A549 (cell line): ENCODE measurements at places on chromosomes 2 and 18.

GRCh38 chr18:7950380-7951136 is 383.4 kb downstream of the PTPRM start:
- DNase-seq, result peak; percentile 85

DNA sequence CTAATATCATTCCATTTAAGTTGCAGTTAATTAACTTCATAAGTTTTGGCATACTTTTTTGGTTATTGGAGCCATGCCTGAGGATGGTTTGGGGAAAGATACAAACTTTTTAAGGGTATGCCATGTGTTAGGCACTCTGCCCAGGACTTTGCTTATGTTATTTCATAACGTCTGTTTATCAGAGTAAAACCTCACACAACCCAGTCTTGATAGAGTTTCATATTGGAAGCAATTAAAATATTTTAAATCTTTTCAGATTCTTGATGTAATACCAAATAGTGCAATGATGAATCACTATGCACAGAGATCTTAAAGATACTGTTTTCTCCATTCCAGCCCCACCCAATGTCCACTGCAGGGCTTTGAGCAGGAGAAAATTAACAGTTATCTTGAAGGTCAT is 529.1 kb upstream of the HNMT start:
- DNase-seq, result no peak

DNA sequence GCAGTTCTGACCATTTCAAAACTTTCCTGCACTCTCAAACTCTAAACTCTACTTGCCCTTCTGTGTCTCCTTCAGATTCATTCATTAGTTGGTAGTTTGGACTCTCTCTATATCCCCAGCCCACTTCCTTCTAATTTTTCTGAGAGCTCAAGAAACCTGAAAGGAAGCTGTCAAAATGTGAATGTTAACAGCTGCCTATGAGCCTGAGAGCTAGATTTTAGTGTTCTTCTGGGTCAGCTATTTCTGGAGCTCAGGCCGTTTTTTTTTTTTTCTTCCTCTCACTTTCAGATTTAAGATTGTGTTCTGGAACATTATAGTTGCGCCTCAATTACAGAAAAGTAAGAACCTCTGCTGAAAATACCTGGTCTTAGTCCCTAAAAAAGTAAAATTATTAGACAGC is 73.1 kb downstream of the RTN4 start:
- no peak for DNase-seq

DNA sequence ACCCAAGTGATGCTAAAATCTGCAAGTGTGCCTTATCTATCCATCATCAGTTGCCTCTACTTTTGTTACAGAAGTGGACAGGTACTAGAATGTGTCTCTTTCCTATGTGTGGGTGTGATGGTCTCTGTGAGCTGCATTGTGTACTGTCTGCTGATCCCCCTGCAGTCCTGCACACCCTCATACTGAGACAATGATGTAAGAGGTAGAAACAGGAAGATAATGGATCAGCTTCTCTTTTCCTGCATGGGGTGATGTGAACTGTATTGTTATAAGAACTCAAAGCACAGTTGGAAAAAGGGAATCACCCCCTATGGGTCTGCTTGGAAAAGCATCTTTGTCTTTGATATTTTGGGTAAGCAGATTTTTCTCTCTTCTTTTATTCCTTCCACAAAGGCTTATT is 537.6 kb upstream of the CDH2 start:
- no peak for DNase-seq

DNA sequence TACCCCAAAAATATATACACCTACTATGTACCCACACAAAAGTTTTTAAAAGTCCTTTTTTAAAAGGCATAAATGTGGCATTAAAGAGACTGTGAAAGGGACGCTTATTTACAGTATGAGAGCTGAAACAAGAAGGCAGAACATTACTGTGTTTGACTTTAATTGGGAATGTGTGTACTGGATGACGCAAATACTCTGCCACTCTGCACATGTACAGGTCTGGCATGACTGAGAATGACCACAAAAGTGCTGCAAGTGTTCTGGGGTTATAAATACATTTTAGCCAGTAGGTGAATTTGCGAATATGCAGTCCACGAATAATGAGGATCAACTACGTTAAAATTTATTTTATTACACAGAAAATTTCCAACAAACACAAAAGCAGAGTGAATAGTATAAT is 11.4 kb downstream of the DARS1 start:
- no peak for DNase-seq
